ENCODE measurements at places on chromosomes 13 and 19.

DNA sequence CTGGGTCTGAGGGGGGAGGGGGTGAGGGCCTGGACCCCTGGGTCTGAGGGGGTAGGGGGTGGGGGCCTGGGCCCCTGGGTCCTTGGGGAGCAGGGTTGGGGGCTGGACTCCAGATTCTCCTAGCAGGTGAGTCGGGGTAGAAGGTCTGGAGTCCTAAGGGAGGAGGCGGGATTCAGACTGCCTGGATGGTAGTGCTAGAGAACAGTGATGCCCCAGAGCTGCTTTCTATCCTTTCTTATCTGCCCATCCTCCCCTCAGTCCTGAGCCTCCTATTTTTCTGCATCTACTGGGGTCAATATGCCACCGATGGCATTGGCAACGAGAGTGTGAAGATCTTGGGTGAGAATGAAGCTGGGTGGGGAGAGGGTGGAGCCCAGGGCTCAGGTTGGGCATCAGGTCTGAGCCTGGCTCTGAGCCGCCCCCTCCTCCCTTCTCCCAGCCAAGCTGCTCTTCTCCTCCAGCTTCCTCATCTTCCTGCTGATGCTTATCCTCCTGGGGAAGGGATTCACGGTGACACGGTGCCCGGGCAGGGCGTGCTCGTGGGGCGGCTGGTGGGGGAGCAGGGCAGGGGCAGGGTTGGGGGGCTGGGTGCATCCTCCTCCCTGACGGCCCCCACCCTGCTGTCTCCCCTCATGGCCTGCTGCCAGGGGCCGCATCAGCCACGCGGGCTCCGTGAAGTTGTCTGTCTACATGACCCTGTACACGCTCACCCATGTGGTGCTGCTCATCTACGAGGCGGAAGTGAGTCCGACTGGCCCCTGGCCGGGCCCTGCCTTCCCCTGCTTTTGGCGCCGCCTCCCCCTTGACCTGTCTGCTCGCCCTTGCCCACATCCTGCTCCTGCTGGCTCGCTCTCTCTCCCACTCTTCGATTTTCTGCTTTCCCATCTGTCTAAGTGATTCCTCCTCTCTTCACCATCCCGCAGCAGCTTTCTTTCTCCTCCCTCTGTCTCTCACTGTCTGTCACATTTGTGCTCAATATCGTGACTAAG, 3.4 kb downstream of the TMEM145 start:
- no peak for DNase-seq

GRCh38 chr13:66546534-66547379, 683.4 kb downstream of the PCDH9 start:
- no peak for DNase-seq

GRCh38 chr13:109941221-109941620, 154.8 kb upstream of the IRS2 start:
- DNase-seq = no peak

DNA sequence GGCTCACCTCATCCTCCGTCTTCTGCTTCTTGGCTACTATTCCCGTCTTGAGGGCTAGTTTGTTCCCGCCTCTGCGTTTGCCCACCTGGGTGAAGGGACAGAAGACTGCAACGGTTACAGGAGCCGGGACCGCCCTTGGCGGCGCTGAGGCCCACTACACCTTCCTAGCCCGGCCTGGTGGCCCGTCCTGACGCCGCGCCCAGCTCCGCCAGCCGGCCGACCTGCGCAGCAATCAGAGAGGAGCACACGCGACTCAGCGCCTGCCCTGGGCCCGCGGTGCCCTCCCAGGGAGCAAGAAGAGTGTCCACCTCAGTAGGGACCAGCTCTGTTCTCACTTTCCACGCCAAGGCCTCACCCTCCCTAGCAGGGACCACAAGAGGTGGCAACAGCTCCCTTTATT, 3.1 kb downstream of the TRIR start:
- DNase-seq = no peak

GRCh38 chr13:69050696-69051095, 1056.9 kb upstream of the ATXN8OS start:
- DNase-seq = no peak

GRCh38 chr19:15210323-15210781, 9.6 kb upstream of the NOTCH3 start:
- DNase-seq = no peak

Data from activated gamma-delta T cell treated with anti-CD3 and anti-CD28 coated beads, Interleukin-2, amount 50 U/mL, for 16 hours (primary cell).